ENCODE measurements at places on chromosomes 12 and 14.

DNA sequence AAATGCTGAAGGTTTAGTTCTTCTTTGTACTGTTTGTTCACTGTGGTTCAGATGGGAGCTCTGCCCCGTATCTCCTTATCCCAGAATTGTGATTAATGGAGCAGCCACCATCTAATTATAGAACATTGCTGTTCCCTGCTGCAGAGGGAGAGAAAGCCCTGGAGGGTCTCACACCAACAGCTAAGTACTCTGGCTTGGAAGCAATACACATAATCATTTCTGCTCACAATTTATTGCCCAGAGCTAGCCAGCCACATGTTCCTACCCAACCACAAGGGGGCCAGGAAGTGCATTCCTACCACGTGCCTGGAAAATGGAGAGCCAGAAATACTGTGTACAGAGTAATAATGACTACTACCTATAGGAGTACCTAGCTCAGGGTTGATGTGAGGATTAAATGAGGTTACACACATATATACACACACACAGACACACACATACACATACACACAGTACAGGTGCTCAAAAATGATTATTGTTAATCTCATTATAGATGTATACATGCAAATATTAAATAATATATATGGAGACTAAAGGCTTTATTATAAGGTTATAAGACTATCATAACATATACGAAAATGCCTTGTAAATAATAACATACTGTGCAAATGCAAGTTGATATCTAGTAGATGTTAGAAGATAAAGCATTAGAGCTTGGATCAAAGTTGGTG is 22.3 kb downstream of the MSRB3 start:
- no peak for DNase-seq

- DNase-seq: no peak
Measured at GRCh38 chr12:124636138-124636978, 68.9 kb upstream of the NCOR2 start.

DNA sequence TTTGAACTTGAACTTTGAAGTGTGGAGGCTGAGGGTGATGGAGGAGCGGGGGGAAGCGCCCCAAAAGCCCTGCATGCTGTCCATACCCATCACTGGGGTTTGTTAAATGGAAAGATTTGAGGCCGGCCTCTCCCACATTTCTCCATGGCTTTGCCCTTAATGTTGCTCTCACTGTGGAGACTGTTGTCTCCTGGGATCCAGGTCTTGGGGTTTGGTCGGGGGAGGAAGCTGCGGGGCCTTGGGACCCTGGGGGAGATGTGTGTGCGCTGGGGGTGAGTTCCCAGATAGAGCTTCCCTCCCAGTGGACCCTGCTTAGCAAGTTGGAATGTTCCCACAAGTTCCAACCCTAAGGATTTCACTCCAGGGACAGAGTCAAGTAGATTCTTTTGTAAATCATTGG is 28.0 kb upstream of the LRTM2 start:
- DNase-seq: no peak

GRCh38 chr12:4496145-4496838 is 42.4 kb upstream of the RAD51AP1 start:
- no peak for DNase-seq

DNA sequence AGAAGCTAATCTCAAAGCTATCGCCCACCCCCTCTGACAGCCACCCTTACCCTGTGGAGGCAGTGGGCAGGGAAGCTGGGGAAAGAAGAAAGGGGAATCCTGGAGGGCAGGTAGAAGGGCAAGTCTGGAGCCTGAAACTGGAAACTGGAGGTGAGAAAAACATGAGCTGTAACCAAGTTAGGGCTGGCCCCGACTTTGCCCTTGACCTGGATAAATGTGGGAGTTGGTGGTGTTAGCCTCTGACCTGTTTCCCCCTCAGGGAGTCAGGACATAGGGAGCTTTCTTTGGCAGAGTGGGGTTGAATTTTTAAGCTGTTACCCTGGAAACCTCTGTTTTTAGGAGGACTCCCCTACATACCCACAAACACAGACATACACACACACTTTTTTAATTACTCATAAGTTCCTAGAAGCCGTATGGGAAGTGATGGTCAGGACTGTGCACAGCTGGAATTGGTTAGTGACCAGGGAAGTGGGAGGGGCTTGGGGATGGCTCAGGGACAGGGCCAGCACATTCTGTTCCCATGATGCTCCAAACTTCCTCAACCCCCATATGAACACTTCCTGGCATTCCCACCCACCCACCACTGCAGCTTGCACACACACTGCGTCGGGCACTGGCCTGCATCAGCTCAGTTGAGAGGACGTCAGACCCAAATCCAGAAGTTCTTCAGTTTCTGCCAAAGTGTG is 5.0 kb upstream of the MMP19 start:
- peak; percentile 39 for DNase-seq

DNA sequence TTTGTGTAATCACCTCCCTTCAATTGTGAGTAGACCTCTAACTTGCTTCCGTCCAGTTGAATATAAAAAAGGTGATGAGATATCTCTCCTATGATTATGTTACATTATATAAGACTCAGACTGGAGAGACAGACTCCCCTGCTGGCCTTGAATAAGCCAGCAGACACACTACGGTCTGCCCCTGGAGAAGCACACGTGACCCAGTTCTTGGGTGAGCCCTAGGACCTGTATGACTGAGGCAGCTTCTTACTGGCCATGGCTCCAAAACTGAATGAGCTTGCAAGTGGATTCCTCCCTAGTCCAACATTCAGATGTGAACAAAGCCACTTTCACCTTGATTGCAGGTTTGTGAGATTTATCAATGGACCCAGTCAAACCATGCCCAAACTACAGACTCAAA is 427.9 kb upstream of the DCN start:
- no peak for DNase-seq

- DNase-seq: no peak
Measured at GRCh38 chr12:108060067-108060466, 69.0 kb upstream of the WSCD2 start.

GRCh38 chr14:89952576-89952975 is 2.0 kb downstream of the EFCAB11 start:
- DNase-seq: no peak

GRCh38 chr12:51085757-51086156 is 2.4 kb upstream of the CSRNP2 start:
- DNase-seq: no peak

GRCh38 chr14:50354527-50354926 is 42.2 kb downstream of the CDKL1 start:
- DNase-seq: no peak

- no peak for DNase-seq
Measured at GRCh38 chr14:48857366-48857765, 728.8 kb downstream of the RPS29 start.

- peak; percentile 75 for DNase-seq
Measured at GRCh38 chr14:77128414-77128891, 13.1 kb downstream of the ZDHHC22 start.
